ENCODE measurements at places on chromosomes 13 and 19. TPM values are rescaled to one million over a fixed set of nuclear protein-coding genes. Genes with fewer than 3 reads are reported as not detected.

GRCh38 chr13:22061371-22061805, 390.5 kb downstream of the FGF9 start:
- no peak for DNase-seq

- no peak for DNase-seq
Observed at GRCh38 chr13:50224534-50224933, 209.3 kb downstream of the KCNRG start.

GRCh38 chr13:43088093-43088511, 64.7 kb downstream of the DNAJC15 start:
- no peak for DNase-seq

GRCh38 chr13:93473441-93474270, 247.0 kb downstream of the GPC6 start:
- DNase-seq, result no peak

GRCh38 chr13:18232298-18232993, 949.2 kb downstream of the TUBA3C start:
- DNase-seq, result no peak

- no peak for DNase-seq
Observed at GRCh38 chr19:53088091-53088490, 15.1 kb downstream of the ZNF160 start.

GRCh38 chr13:79660361-79660760, 179.4 kb downstream of the NDFIP2 start:
- DNase-seq, result no peak

DNA sequence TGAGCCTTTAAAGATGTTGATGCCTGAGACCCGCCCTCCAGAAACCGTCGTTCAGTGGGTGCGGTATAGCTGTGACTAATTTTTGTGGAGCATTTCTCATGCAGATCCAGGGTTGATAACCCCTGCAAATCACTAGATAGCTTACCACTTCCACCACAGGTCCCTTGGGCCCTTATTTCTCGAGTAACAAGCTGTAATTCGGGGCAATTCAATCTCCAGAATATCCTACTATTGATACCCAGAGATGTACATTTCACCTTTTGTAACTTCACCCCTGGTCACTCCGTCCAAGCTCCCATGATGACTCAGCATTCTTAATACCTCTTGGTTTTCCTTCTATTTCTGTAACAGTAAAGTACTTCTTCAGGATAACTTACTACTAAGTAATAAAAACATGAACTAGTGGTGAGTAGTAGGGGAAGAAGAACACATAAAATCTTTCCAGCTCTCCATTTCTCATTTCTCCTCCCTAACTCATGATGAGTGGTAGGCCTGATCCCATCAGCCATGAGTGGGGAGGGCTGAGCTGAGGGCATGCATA, 71.9 kb upstream of the UBL3 start:
- DNase-seq, result no peak

DNA sequence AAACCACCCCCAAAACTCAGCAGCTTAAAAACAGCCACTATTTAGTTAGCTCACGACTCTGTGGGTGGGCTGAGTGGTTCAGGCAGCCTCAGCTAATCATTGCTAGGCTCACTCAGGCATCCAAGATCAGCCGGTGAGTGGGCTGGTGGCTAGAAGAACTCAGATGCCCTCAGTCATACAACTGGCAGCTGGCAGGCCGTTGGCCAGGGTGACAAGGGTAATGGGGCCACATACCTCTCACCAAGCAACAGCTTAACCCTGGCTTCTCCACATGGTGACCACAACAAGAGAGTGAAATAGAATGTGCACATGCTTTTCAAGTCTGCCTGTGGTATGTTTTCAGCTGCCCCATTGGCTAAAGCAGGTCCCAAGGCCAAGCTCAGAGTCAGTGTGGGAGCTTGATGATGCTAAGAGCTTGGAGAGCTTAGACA, 435.4 kb upstream of the TSHZ3 start:
- DNase-seq, result no peak

DNA sequence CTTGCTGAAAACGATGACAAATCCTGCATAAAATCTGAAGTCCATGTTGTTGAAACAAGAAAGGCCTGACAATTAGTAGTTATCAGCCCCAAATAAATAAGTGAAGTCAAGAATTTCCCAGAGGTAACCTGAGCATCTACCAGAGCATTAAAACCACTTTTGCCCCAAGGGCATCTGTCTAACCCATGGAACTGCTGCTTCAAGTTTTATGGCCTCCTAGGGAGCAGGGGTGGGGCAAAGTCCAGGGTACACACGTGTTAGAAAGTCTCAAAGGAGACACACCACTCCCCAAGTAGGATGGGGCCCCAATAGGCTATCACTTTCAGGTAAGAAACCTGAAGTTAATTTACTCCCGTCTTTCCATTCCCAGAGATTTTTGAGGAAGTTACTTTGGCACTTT, 81.1 kb downstream of the CACNA1A start:
- no peak for DNase-seq

- no peak for DNase-seq
Observed at GRCh38 chr19:307793-308420, 16.7 kb upstream of the PLPP2 start.

DNA sequence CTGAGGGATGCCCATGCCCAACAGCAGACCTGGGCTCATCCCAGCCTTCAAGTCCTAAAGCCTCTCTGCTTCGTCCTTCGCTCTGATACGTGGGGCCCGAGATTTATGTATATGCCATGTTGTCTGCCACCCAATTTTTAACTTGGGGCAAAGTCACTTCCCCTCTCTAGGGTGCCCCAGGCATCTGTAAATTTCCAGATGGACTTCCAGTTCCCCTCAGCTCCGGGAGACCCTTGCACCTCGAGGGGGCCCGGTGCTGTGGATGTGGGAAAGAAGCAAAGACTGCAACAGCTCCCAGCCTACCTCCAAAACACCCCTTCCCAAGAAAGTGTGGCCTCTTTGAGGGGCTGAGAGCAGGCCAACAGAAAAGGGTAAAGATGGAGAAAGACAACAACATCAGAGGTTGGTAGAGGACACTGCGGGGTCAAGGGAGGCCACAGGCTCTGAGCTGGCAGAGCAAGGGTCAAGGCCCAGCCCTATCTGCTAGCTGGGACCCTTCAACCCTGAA, 97.4 kb downstream of the STK24 start:
- DNase-seq, result peak; percentile 71

DNA sequence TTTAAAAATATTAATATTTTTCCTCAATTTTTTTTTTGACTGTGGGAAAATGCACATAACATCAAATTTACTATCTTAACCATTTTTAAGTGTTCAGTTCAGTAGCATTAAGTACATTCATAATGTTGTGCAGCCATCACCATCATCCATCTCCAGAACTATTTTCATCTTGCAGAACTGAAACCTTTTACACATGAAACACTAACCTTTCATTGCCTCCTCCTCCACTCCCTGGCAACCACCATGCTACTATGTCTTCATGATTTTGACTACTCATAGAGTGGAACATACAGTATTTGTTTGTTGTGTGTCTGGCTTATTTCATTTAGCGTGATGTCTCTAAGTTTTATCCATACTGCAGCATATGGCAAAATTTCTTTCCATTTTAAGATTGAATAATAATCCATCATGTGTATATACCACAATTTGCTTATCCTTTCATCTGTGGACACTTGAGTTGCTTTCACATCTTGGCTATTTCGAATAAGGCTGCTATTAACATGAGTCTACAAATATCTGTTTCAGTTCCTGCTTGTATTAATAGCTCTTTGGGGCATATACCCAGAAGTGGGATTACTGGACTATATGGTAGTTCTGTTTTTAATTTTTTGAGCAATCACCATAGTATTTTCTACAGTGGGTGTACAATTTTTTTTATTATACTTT, 376.4 kb downstream of the MTUS2 start:
- DNase-seq, result no peak

DNA sequence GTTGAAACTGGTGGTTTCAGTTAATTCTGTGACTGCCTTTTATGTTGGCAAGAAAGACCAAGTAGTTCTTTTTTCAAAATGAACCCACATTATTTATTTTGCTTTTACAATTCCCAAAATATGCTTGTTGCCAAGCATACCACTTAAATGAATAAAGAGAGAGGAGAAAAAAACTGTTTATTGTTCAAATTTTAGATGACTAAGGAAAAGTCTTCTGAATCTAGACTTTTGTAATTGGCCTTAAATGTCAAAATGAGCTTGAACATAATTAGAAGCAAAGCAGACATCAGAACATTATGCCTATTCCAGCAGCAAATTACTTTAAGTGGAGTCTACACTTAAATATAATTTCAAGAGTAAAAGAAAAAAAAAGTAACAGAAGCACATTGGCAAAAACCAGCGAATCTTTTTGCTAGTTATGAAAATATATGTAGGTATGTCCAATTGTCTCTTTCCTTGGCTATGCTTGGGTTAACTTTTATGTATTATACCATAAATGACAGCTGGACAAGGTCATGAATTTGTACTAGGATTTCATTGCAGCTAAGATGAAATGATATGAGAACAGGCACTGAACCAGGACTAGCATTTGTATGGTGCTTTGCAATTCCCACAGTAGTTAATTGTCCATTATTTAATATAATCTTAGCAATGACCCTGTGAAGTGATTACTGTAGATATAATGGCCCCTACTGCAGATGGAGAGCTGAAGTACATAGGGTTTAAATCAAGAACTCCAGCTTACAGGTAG, 211.9 kb downstream of the NALCN start:
- DNase-seq, result no peak

GRCh38 chr13:55660851-55661250, 1479.9 kb upstream of the PRR20A start:
- no peak for DNase-seq

DNA sequence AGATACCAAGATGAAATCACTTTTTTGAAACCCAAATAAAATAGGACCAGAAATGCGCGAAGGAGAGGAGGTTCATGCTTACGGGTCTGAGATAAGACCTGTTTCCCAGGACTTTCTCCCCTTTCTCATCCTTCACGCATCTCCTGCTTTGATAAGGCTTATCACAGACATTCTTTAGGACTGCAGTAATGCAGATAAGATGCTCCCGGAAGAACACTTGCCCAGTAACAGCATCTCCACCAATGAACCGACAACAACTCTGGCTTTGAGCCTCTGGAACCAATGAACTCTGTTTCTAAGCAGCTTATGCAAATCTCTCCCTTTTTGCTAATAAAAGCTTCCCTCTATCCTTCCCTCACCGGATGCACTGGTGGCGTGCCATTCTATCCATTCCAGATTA, 783.4 kb upstream of the ARGLU1 start:
- no peak for DNase-seq

- no peak for DNase-seq
Observed at GRCh38 chr13:103812971-103813370, 746.8 kb upstream of the SLC10A2 start.

DNA sequence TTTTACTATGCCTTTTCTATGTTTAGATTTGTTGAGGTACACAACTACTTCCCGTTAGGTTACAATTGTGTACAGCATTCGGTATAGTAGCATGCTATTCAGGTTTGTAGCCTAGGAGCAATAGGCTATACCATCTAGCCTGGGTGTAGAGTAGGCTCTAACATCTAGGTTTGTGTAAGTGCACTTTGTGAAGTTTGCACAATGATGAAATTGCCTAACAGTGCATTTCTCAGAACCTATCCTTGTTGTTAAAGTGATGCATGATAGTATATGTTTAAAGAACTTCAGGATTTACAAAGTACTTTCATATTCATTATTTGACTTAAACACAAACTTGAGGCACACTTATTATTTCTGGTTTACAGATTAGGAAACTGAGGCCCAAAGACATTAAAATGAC, 11.5 kb upstream of the SERPINE3 start:
- no peak for DNase-seq

GRCh38 chr19:13869281-13869680, 7.7 kb upstream of the NANOS3 start:
- DNase-seq, result no peak

- no peak for DNase-seq
Observed at GRCh38 chr13:113036401-113036800, 67.4 kb downstream of the MCF2L start.

- DNase-seq, result no peak
Observed at GRCh38 chr13:111051041-111051725, 63.9 kb upstream of the ARHGEF7 start.

DNA sequence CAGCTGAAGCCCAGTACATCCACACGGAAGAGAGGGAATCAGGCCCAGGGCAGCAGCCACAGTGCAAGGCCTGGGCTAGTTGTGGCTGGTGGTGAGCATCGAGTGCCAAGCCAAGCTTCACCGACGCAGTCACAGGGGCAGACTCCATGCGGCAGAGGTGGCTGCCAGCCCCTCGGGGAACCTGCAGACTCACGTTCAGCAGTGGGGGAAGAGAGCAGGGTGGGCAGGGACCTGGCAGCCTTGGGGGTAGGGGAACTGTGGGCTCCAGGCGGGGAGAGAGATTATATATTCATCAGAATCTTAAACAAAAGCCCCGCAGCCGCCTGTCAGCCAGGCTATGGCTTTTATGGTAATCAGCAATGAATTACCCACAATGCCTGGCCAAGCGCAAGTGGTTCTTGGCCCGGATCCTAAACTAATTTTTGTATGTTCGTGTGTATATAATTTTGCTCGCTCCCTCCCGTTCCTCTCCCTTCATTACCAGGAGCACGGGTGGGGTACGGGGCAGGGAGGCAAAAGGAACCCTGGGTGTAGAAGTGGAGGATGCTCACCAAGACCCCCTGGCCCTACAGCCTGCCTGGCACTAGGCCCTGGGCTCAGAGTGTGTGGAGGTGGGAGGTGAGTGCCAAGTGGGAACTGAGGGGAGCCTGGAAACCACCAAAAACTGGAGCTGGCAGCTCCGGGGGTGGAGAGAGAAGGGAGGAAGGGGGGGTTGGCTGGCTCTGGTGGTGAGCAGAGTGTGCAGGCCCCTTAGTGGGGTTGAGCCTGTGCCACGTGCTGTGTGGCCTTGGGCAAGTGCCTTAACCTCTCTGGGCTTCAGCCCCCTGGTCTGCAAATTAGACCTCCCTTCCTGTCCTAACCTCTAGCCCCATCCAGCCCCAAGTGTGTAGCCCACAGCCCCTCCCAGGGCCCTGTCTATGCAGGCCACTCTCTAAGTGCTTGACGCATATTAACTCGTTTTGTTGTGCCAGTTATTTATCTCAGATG, 31.9 kb downstream of the PTPRS start:
- no peak for DNase-seq

DNA sequence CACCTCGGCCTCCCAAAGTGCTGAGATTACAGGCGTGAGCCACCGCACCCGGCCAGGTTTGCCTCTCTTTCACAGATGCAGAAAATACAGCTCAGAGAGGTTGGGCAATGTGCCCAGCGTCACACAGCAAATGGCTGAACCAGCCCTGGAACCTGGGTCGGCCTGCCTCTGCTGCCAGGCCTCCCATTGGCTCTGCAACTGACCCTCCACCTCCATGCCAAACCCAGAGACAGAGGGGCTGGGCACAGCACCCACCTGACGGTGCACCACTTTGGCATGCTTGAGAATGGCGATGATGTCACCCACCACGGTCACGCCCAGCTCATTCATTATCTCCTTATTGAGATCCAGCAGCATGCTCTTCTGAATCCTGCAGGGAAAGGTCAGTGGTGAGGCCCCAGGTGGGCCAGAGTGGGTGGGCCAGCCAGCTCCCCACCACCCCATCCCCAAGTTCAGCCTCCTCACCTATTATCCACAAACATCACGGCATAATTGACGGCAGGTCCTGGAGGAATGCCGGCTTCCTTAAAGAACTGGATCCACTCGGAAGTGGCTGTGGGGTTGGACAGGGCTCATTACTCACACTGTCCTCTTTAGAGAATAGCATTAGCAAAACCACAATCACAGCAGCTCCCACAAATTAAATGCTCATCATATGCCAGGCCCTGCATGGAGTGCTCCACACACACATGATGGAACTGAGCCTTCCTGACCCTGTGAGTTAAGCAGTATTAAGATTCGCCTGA, 12.2 kb downstream of the C19orf47 start:
- no peak for DNase-seq

The ZNF83 gene
- 16.8 TPM for total RNA-seq

The GSX1 gene
- total RNA-seq, result not detected

The SHFL gene
- total RNA-seq, result 9.4 TPM

The ZNF578 gene
- 2.6 TPM for total RNA-seq

The KLK14 gene
- total RNA-seq, result 0.32 TPM
